ENCODE measurements at places on chromosomes 7 and 10.

DNA sequence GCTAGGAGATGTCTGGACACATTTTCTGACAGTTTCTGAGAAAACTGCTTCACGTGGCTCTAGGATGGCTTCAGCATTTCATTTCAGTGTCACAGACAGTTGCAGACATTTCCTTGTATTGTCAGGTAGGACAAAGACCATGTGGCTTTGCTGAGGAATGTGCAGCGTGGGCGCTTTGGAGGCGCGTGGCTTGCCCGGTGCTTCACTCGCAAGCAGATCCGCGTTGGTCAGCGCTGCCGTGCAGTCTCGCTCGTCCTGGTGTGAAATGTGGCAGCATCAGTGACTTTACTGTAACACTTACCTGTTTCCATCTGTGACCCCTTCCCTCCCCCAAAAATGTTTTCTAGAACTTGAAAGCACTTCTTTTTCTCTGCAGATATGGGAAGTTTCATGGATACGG lies 340.5 kb downstream of the SDK1 start:
- DNase-seq, result no peak

DNA sequence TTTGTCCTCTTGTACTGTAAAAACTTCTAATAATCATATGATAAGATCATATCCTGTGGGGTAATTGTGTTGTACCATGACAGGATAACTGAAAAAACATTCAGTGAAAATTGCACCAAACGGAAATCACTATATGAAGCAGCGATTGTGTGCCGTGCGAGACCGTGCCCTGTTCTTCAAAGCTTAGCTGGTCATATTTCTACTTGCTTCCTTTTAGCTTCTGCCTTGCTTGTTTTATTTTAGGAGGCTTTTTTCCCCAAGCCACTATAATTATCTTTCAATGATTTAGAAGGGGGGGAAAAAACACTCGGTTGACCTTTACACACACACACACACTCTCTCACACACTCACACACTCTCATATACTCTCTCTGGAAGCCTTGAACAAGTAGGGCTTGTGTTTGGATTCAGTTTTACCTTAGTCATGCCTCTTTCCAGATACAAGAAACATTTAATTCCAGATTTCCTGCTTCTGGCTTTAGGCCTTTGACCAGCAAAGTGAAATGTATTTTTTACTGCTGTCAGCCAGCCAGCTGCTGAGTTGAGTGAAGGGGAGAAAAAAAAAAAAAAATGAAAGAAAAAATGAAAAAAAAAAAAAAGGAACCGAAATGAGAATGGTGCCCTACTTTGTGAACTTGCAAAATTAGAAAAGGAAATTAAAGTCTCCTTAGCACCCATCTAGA lies 181.4 kb downstream of the ARID5B start:
- no peak for DNase-seq

GRCh38 chr7:80826520-80827238 lies 92.2 kb downstream of the SEMA3C start:
- DNase-seq, result no peak

DNA sequence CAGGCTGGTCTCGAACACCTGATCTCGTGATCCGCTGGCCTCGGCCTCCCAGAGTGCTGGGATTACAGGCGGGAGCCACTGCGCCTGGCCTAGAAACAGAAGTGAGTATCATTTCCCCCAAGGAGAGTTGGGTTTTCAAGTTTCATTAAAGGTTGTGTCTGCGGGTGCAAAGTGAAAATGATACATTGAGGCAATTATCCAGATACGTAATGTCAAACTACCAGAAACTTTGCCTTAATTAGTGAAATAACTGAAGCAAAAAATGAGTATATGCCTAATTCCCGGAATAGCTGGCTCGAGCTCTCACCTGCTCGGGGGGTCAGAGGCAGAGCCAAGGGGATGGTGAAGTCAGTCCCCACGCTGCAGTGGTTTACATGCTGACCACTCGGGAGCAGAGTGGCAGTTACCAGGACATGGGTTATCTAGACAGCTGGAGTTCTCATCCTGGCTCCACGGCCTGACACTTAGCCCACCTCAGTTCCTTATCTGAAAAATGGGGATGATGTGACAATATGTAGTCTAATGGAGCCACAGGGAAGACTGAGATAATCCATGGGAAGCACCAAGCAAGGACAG lies 25.5 kb downstream of the CHST15 start:
- DNase-seq, result no peak

DNA sequence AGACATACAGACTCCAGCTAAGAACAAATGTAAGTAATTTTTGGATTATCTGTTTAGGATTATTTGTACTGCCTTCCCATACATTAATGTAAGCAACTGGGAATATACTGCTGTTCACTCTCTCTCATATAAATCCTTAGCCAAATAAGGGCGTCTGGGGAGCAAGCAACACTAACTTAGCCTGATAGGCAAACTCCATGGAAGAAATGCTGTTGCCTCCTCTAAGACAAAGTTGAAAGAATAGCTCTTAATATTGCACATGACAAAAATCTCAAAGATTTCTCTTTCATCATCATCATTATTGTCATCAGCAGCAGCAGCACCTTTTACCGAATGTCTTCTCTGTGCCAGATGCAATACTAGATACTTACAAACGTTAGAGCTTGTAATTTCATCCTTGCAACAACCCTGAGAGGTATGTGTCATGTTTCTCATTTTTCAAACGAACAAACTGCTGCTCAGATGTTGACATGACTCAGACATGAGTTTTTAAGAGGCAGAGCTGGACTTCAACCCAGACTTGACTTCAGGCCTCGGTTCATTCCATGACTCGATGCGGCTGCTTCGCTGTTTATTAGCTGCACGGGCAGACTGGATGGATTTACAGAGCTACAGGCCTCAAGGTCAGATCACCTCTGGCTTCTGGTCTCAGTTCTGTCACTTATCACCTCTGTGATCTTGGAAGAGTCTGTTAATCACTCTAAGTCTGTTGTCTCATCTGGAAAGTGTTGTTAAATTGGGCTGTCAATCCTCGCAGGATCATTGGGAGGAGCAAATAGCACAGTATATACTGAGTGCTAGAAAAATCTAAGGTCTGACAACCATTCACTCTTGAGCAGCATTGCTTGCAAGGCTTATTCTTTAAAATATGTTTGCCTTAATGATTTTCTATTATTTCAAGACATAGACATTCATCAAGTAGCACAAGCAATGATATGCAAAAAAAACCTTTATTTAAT lies 126.3 kb upstream of the CELF2 start:
- DNase-seq, result no peak

- no peak for DNase-seq
Measured at GRCh38 chr10:33122014-33122809, 164.2 kb upstream of the ITGB1 start.

DNA sequence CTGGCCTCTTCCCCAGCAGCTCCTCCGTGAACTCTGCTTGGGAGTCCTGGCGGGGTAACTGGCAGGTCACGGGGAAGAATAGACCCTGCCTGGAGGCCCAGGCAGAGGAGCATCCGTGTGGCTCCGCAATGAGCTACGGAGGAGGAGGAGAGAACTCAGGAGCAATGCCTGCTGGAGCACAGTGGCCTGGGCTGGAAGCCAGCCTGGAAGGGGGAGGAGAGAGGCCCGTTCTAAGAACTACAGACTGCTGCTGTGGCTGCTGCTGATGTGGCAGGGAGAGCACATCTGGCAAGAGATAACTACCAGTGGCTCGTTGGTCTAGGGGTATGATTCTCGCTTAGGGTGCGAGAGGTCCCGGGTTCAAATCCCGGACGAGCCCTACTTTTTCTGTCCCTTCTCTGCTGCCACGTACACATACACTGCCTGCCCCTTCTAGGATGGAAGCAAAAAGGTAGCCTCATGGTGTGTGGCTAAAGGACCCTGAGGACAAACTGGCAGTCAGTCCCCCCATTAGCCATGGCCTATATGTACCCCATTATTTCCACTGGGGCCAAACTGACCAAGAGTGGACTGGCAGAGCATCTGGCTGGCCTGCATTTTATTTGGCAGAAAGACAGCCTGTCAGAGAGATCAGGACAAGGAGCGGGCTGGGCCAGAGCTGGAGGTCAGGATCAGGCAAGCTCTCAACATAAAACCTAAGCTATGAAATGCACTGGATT lies 7.7 kb upstream of the OPN1SW start:
- no peak for DNase-seq

DNA sequence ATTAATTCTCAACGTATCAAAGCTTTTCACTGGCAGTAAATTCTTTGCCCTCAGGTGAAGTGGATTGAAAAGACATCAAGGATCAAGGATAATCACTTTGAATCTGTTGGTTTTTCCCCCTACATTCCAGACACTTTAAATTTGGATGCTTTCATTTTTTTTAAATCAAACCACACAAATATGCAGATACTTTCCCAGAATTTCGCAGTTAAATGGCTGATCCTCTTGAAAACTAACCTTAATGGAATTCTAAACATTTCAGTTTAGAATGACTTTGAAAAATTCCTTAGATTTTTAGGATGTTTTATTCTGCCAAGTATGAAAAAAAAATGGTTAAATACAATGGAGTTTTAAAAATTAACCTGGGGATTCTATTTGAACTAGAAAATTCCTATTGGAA lies 325.9 kb downstream of the GFRA1 start:
- DNase-seq, result no peak

- no peak for DNase-seq
Measured at GRCh38 chr10:35206274-35206673, 79.6 kb downstream of the CREM start.

DNA sequence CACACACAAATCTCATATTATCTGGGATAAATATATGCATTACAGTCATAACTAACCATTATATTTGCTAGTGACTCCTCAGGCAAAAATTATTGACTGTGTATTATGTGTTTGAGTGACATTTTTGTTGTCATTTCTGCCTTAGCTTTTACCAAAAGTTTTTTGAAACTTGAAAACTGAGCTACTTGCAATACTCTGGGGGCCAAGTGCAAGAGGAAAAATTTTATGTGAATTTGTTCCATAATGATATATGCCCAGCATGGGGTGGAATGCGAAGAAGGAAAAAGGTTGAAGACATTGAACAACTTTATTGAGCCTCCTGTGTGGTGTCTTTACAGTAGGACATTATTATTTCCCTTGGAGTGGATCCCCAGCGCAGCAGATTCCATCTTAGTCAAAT lies 176.8 kb upstream of the FERD3L start:
- DNase-seq, result no peak

GRCh38 chr7:152591976-152592375 lies 84.0 kb downstream of the XRCC2 start:
- no peak for DNase-seq

DNA sequence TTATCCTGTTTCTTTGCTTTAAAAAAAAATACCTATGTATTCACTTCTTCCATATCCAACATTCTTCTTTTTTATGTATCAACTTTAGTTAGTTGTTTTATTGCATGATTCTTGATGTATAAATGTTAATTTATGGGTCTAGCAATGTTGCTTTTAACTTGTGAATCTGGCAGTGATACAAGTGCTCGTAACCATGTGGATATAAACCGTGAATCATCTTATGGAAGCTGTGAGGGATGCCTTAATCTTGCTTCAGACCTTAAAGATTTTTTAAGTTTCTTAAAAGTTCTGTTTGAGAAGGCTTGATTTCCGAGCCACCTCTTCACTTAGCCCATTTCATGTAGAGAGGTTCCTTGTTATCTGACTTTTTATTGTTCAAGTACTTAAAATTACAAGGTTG lies 25.9 kb downstream of the HELLS start:
- DNase-seq, result no peak

DNA sequence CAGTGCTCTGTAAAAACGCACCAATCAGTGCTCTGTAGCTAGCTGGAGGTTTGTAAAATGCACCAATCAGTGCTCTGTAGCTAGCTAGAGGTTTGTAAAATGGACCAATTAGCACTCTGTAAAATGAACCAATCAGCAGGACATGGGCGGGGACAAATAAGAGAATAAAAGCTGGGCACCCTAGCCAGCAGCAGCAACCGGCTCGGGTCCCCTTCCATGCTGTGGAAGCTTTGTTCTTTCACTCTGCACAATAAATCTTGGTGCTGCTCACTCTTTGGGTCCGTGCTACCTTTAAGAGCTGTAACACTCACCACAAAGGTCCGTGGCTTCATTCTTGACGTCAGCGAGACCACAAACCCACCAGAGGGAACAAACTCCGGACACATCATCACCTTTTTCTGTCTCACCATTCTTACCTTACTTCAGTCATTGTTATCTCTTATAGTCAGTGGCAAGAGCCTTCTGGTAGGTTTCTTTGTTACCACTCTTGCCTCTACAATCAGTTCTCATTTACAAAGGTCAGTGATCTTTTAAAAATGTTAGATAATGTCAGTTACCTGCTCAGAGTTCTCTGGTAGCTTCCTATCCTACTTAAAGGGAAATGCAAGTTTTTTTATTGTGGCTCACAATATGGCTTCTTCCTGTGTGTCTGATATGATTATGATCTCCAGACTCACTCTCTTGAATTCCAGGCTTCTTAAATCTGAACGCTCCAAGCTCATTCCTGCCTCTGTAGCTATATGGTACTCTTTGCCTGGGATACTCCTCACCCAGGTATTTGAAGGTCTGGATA lies 4.5 kb downstream of the STAM start:
- DNase-seq, result no peak

DNA sequence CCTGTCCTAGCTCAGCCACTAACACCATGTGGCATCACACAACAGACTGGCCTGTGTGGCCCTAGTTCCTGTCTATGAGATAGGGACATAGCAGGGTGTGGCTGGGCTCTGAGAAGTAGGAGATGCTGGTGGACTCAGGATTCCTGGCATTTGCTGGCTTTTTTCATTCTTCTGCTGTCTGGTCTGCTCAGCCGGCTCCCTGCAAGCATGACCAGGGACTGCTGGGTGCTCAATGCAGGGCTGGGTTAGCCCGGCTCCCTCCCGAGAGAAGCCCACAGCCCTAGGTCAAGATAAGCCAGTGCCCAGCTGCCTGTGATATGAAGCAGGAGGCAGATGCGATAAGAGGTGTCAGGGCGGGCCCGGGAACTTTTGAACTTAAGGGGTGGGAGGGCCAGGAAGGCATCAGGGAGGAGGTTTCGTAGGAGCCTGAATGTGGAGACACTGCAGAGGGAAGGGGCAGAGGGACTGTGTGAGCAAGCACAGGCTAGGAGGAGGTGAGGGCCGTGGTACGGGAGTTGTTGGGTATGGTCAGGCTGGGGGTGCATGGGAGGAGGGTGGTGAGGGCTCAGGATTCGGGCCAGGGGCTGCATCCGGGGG lies 3.5 kb downstream of the AQP1 start:
- DNase-seq, result no peak

DNA sequence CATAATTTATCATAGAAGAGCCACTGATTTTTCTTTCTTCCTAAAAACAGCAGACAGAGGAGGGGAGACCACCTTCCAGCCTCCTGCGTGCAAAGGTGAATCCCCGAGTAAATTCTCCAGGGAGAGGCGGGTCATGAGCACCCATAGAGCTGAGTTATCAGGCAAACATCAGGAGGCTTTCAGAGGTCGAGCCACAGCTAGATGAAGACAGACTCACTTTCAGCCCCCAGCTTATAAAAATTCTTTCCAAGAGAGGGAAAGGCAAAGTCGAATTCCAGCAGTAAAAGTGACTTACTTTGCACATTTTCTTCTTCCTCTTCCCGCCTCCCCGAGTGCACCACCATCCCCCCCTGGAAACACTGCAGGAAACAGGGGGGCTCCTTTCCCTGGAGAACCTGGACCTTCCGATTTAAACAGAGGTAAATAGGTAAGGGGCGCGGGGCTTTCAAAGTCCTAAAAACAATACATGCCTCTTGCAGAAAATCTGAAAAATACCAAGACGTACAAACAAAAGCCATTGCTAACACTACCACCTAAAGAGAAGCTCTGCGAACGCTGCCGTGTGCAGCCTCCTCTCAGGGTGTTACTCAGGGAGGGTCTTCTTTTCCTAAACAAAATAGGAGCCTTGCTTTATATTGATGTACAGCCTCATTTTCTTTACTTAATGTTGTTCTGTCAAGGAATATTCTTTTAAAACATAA lies 163.8 kb downstream of the SVIL start:
- DNase-seq, result no peak

- no peak for DNase-seq
Measured at GRCh38 chr7:111532625-111533024, 29.7 kb downstream of the IMMP2L start.
